Non-pigmented ciliary epithelial cell (primary cell): ENCODE measurements at places on chromosomes 6 and 20.
A peak's percentile ranks its signal among the peaks of the same experiment; 100 is the strongest.

DNA sequence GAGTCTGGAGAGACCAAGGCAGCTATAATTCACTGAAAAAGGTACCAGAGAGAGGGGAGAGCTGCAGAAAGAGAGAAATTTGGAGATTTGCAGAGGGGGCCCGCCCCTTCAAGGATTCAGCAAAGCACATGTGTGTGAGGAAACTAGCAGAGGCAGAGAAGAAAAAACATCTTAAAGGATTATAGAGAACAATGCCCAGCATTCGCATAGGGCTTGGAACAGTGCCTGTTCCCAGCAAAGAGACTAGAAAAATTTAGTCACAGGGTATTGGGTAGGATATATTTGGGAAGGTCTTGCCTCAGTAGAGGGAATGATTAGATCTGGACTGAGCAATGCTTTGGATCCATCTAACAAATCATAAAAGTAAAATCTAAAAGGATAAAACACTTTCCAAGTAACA, 44.0 kb downstream of the SRPK1 start:
- no peak for DNase-seq

GRCh38 chr6:130140084-130140483, 82.7 kb downstream of the SAMD3 start:
- DNase-seq, result no peak

- no peak for DNase-seq
These were observed 79.0 kb downstream of the ALDH8A1 start for GRCh38 chr6:134870677-134871498.

GRCh38 chr20:43092386-43093088, 97.2 kb downstream of the PTPRT start:
- DNase-seq, result no peak

GRCh38 chr20:23017516-23017915, 17.6 kb upstream of the SSTR4 start:
- no peak for DNase-seq

GRCh38 chr6:64683682-64684081, 1023.3 kb downstream of the EYS start:
- peak; percentile 86 for DNase-seq

- no peak for DNase-seq
These were observed 34.6 kb downstream of the C6orf52 start for GRCh38 chr6:10659699-10660348.

- DNase-seq, result no peak
These were observed 567.4 kb downstream of the COL12A1 start for GRCh38 chr6:74638412-74638811.

DNA sequence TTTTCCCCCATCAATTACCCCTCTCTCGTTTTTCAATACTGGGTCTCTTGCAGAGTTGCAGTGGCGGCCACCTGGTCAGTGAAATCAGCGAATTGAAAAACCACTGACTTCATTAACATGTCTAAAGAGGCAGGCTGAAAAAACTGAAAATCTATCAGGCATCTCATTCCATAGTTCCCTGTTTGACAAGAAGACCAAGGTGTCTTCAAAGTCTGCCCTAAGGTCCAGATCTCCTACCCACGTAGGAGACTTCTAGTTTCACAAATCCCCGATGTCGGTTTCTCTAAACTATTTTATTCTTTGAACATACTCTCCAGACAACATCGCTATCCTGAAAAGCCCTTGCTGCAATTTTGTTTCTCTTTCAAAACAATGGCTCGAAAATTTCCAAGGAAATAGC, 796 bp upstream of the TUBB start:
- DNase-seq, result no peak

- no peak for DNase-seq
These were observed 155.5 kb upstream of the SLC24A3 start for GRCh38 chr20:19056909-19057308.

- DNase-seq, result no peak
These were observed 87.1 kb downstream of the PSMG4 start for GRCh38 chr6:3345836-3346235.

GRCh38 chr6:112227992-112228391, 26.4 kb downstream of the LAMA4 start:
- DNase-seq, result no peak

- DNase-seq, result no peak
These were observed 966.6 kb upstream of the SLC35B3 start for GRCh38 chr6:9401960-9402359.

- no peak for DNase-seq
These were observed 754 bp upstream of the TMEM170B start for GRCh38 chr6:11536795-11537194.

DNA sequence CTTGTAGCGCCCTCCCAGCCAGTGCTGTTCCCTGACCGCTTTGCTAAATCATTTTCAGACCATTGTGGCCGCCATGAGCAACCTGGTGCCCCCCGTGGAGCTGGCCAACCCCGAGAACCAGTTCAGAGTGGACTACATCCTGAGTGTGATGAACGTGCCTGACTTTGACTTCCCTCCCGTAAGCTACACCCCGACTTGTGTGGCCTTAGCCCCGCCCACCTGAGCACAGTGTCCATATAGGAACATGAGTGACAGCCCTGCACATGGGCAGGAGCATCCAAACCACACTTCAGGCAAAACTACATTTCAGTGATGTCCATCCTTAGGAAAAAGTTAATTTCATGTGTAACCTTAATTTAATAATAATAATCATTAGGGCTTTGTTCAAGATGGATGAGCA, 51.1 kb downstream of the GNAS start:
- DNase-seq, result no peak

DNA sequence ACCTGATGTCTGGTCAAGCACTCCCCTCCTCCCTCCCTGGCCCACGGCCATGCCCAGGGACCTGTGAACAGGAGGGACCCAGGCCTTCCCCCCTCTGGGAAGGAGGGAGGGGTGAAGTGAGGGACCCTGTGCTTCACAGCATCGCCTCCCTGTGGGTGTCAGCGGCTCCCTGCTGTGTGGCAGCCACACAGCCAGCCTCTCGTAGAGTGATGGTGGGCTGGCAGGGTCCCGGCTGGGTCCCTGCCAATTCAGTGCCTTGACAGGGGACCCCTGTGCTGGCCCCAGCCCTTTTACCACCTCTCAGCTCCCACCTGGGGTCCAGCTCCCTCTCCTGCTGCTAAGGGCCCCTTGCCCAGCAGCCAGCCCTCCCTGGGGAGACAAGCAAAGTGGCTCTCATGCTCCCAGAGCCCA, 31.3 kb upstream of the GRM4 start:
- no peak for DNase-seq

DNA sequence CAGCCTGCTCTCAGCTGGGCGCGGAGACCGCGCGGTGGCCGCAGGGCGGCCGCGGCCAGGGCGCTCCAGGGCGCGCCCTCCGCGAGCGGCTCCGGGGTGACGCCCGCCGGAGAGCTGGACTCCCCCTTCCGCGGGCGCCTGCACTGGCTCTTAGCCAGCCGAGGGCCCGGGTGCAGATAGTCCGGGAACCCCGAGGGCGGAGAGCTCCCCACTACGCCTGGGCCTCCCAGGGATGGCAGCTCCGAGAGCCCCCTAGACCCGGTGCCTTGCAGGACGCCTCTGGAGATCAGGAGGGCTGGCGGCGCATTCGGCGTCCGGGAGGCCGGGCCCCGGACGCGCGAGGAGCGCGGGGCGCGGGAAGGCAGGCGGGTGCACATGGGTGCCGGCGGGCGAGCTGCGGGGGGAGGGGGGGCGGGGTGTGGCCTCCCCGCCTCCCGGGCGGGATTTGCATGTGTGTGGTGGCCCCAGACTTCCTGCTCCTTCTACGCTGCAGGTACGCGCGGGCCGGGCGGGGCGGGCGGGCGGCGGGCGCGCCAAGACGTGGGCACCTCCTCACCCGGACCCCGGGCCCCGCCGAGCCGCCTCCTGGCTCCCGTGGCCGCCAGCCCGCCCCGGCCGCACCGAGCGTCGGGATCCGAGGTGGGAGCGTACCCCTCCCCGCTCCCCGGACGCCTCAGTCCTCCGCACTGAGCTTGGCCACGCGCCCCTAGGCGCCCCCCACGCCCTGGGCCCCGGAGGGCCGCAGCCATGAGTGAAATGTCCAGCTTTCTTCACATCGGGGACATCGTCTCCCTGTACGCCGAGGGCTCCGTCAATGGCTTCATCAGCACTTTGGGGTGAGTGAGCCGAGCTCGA, at the start of gene ITPR3:
ITPR3 (plus strand) TSS at position 467 of the 855 bp plus-strand sequence; CDS start at position 748, 281 bp downstream.
- DNase-seq, result no peak

DNA sequence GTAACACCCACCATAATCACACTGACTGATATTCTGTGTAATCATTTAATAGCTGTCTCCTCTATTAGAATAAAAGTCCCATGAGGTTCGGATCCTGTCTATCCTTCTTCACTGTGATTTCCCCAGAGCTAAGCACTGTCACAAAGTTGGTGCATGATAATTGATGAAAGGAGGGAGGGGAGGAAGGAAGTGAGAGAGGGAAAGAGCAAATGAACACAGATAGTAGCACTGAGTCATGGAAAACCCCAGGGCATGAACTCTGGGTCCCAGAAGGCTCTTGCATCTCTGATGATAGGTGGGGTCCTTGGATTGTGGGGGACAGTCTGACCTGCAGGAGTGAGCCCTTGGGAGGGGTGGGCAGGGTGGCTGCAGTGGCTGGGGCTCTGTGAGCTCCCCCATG, 294.1 kb downstream of the LRFN2 start:
- DNase-seq, result no peak

DNA sequence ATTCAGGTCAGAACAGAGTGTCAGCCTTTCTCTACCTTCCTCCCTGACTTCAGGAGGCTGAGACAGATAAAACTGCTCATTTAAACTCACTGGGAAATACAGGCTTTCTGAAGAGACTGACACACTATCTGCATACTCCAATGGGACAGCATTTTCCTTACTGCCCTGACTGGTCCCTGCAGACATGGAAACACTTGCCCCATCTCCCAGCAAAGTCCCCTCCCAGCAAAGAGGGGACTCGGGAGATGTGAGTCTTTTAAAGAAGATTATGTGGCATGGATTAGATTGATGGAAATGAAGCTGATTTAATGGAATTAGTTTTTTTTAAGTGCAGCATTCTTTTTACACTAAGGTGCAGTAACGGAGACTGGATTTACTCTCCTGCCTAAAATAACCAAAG, 90.8 kb downstream of the CFAP61 start:
- no peak for DNase-seq

- no peak for DNase-seq
These were observed 188.0 kb upstream of the TENT5A start for GRCh38 chr6:81940451-81940985.

DNA sequence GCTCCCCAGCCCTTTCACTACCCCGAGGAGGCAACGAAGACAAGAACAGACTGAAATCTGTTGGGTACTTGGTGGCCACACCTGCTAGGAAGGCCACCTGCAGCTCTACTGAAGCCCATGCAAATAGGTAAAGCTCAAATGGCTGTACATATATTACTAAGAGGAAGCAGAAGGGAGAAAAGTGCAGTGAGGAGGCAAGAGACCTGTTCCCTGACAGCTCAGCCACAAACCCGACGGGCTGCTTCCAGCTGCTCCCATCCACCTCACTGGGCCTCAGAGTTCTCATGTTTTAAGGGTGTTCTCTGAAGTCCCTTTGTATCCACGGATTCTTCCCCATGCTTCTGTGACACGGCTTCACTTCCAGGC, 24.6 kb downstream of the TRAM2 start:
- DNase-seq, result no peak

GRCh38 chr6:37049758-37050044, 44.2 kb downstream of the FGD2 start:
- DNase-seq, result no peak

DNA sequence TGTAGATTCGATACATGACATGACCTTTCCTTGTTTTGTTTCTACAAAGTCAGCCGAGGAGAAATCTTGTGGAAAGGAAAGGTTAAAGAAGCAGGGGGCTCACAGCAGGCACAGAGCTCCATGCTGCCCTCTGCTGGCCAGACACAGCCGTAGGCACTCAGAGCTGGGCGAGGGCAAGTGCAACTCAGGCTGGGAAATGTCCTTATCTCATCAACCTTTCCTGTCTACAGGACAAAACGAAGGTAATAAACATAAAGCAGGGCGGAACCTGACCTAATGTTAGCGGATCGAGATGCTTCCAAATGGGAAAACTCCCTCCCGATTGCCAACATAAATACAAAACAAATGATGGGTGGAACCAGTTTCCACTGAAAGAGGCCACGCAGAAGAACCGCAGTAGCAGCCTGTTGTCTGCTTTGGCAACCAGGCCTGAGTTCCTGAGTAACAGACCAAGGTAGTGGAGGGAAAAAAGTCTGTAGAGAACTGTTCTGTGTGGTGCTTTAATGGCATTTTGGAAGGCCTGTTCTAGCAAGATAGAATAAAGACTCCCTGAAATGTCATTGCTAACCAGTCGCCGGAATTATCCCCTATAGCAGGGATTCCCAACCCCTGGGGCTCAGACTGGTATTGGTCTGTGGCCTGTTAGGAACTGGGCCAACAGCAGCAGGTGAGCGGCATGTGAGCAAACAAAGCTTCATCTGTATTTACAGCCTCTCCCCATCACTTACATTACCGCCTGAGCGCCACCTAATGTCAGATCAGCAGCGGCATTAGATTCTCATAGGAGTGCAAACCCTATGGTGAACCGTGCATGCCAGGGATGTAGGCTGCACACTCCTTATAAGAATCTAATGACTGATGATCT, 85.2 kb downstream of the MBOAT1 start:
- DNase-seq, result no peak

- DNase-seq, result no peak
These were observed 53.6 kb downstream of the ZNF831 start for GRCh38 chr20:59217173-59217572.

DNA sequence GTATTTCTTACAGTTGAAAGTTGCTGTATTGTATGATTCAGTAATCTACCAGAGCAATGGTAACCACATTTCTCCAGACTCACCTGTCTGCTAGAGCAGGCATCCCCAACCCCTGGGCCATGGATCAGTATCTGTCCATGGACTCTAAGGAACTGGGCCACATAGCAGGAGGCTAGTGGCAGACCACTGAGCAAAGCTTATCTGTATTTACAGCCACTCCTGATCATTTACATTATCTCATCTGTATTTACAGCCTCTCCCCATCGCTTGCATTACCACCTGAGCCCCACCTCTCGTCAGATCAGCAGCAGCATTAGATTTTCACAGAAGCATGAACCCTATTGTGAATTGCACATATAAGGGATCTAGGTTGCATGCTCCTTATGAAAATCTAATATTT, 60.3 kb upstream of the MANEA start:
- DNase-seq, result no peak

GRCh38 chr6:51928320-51928719, 159.1 kb downstream of the PKHD1 start:
- DNase-seq, result no peak

DNA sequence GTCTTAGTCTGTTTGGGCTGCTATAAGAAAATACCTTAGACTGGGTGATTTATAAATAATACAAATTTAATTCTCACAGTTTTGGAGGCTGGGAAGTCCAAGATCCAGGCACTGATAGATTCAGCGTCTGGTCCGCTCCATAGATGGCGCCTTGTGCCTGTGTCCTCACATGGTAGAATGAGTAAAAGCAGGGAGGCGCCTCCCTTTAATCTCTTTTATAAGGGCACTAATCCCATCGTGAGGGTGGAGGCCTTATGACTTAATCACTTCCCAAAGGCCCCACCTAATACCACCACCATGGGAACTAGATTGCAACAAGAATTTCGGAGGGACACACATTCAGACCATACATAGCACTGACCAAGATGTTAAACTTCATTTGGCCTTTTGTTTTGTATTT, 91.2 kb upstream of the TMEM181 start:
- no peak for DNase-seq

- no peak for DNase-seq
These were observed 35.9 kb downstream of the RIPOR3 start for GRCh38 chr20:50655311-50655880.
